ENCODE measurements at places on chromosomes 3 and 15.

DNA sequence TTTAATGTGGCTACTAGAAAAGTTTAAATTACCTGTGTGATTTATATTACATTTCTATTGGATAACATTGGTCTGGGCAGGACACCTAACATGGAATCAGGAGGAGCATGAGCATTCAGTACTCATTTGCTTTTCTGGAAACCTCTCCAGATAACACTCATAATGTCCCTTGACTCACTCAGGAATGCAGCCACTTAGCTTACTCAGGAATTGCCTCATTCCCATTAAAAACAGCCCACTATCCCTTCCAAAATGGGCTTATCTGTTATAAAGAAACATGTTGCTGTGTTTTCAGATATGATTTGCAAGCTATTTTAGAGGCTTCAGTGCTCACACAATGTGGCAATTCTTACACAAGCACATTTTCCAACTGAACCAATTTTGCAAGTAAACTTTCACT lies 17.1 kb downstream of the GBE1 start:
- no peaks in the 10 kb centered on the region for H3K27me3 ChIP-seq
- no peak for DNase-seq
- H3K4me1 ChIP-seq: no peaks in the 10 kb centered on the region
- H3K4me3 ChIP-seq: no peak overlapping the region

DNA sequence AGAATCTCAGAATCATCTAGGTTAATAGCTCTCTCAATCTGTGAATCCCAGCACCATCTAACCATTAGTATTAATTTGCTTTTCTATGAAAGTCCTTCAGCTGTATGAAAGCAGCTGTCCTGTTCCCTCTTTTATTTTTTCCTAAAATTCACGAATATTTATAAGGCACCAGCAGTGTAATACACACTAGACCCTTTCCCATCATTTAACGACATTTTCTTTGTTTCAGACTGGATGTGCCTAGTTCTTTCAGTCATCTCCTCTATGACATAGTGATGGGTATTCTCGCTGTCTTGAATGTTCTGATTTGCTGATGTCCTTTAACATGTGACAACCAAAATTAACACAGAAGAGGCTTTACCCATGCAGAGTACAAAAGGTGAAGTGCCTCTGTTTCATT lies 48.9 kb upstream of the ATP10A start:
- no peak for DNase-seq
- no peaks in the 10 kb centered on the region for H3K4me1 ChIP-seq
- no peak overlapping the region for H3K27ac ChIP-seq
- peaks cover 10% of the 10 kb centered on the region for H3K27me3 ChIP-seq

DNA sequence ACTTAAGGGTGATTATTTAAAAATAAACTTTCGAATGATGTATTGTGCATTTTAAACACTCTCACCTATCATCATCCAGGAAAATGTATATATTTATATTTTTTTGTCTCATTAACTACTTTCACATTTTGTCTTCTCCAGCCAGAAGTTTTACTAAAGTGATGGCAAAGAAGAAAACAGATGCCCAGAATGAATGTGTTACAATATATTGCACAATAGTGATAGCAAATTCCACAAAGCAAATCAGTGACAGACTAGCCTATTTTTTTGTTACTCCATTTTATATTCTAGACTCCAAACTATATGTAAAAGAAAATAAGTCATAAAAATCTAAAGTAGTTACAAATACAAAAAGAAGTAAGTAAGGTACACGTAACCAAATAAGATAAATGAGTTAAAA lies 414.7 kb downstream of the EPHA3 start:
- DNase-seq: no peak
- H3K27ac ChIP-seq: no peak overlapping the region
- H3K27me3 ChIP-seq: no peaks in the 10 kb centered on the region

- H3K36me3 ChIP-seq: peaks cover 78% of the 10 kb centered on the region
- H3K4me1 ChIP-seq: no peaks in the 10 kb centered on the region
- H3K27ac ChIP-seq: no peak overlapping the region
- no peak for DNase-seq
Observed at GRCh38 chr3:136694321-136694720, 57.9 kb downstream of the STAG1 start.

DNA sequence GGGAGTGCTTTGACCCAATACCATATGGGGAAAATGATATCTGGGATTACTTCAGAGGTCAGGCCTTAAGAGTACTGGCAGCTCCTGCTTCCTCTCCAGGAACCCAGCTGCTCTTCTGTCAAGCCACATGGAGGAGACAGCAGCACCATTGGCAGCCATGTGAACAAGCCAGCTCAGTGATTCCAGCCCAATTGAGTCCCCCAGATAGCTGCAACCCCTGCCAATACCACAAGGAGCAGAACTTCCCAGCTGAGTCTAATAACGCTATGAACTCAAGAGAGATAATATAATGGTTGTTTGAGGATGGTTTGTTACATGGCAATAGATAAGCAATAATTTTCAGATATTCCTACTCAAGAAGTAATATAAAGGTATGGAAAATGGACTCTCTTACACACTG lies 126.8 kb upstream of the CPNE4 start:
- H3K36me3 ChIP-seq: no peaks in the 10 kb centered on the region
- no peak for DNase-seq
- H3K27ac ChIP-seq: no peak overlapping the region
- no peak overlapping the region for H3K4me3 ChIP-seq
- H3K27me3 ChIP-seq: peaks cover 12% of the 10 kb centered on the region

DNA sequence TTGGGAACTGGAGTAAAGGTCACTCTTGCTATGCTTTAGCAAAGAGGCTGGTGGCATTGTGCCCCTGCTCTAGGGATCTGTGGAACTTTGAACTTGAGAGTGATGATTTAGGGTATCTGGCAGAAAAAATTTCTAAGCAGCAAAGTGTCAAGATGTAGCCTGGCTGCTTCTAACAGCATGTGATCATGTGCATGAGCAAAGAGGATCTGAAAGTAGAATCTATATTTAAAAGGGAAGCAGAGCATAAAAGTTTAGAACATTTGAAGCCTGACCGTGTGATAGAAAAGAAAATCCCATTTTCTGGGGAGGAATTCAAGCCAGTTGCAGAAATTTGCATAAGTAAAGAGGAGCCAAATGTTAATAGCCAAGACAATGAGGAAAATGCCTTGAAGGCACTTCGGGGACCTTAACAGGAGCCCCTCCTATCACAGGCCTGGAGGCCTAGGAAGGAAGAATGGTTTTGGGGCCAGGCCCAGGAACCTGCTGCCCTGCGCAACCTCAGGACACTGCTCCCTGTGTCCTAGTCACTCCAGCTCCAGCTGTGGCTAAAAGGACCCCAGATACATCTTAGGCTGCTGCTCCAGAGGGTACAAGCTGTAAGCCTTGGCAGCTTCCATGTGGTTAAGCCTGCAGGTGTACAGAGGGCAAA lies 212.2 kb upstream of the LINGO1 start:
- H3K4me3 ChIP-seq: no peak overlapping the region
- no peak for DNase-seq
- peaks cover 14% of the 10 kb centered on the region for H3K36me3 ChIP-seq
- H3K4me1 ChIP-seq: peaks cover 16% of the 10 kb centered on the region
- peaks cover 5% of the 10 kb centered on the region for H3K27me3 ChIP-seq

DNA sequence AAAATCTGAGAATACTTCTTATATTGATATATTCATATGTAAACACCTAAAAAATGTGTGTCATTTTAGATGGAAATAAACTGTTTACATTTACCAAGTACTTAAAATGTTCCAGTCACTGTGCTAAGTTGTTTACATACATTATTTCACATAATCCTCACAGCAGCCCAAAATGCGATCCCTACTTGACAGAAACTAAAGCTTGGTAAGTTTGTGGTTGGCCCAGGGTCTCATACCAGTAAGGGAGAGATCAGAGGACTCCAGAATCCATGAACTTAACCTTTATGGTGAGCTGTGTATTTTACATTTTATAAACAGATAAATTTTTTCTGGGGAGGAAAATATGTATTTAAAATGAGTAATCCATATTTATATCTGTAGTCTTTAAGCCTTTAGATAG lies 51.2 kb downstream of the SLC25A26 start:
- DNase-seq: no peak
- H3K4me3 ChIP-seq: no peak overlapping the region
- peaks cover 35% of the 10 kb centered on the region for H3K36me3 ChIP-seq
- H3K27me3 ChIP-seq: no peaks in the 10 kb centered on the region
- H3K4me1 ChIP-seq: peaks cover 7% of the 10 kb centered on the region

- H3K4me1 ChIP-seq: no peaks in the 10 kb centered on the region
- no peak overlapping the region for H3K27ac ChIP-seq
- peaks cover 27% of the 10 kb centered on the region for H3K27me3 ChIP-seq
Observed at GRCh38 chr3:38149708-38150107, 11.2 kb downstream of the MYD88 start.

GRCh38 chr15:70618929-70619328 lies 144.4 kb downstream of the UACA start:
- H3K36me3 ChIP-seq: no peaks in the 10 kb centered on the region
- no peak for DNase-seq
- no peak overlapping the region for H3K27ac ChIP-seq
- H3K27me3 ChIP-seq: peaks cover 11% of the 10 kb centered on the region

Measured in nephron progenitor cell (in vitro differentiated cells).